Endothelial cell (in vitro differentiated cells): ENCODE measurements at places on chromosomes 16 and 17.

DNA sequence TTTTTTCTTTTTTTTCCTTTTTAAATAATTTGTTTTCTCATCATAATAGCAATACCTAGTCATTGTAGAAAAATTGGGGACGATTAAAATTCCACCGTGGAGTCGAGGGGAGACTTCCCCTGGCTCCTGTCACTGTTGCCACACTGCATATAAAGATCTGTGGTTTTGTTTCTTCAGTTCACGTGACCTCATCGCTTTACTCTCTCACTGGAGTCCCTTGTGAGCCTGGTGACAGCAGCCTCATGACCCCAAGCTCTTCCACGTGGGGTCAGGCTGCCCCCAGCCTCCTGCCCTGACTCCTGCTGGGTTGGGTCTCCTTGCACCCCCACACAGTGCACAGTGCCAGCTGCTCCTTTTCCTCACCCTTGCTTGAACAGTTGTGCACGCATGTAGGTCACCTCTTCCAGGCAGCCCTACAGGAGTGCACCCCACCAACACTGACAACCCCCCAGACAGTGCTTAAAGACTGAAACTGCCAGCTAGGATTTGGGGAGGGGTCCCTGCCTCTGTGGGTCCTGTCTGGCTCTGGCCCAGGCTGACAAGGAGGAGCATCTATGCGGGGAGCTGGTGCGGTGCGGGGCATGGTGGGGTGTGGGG is 7.3 kb upstream of the METRNL start:
- H3K27ac ChIP-seq = no peak overlapping the region
- no peak for DNase-seq
- peaks cover 8% of the 10 kb centered on the region for H3K4me1 ChIP-seq
- H3K4me3 ChIP-seq = no peak overlapping the region
- no peaks in the 10 kb centered on the region for H3K36me3 ChIP-seq
- H3K27me3 ChIP-seq = peaks cover 7% of the 10 kb centered on the region

- no peak overlapping the region for H3K27ac ChIP-seq
- no peak overlapping the region for H3K4me3 ChIP-seq
- H3K4me1 ChIP-seq = peaks cover 4% of the 10 kb centered on the region
- H3K36me3 ChIP-seq = no peaks in the 10 kb centered on the region
- no peaks in the 10 kb centered on the region for H3K27me3 ChIP-seq
Observed at GRCh38 chr17:71870546-71870862, 250.3 kb upstream of the SOX9 start.

- H3K4me3 ChIP-seq = no peak overlapping the region
- DNase-seq = no peak
- no peaks in the 10 kb centered on the region for H3K27me3 ChIP-seq
- no peak overlapping the region for H3K27ac ChIP-seq
- no peaks in the 10 kb centered on the region for H3K36me3 ChIP-seq
Observed at GRCh38 chr17:55543709-55544108, 32.5 kb upstream of the SMIM36 start.

GRCh38 chr16:56353054-56353921 is 72.1 kb downstream of the AMFR start:
- no peak for DNase-seq
- H3K27ac ChIP-seq = no peak overlapping the region
- H3K36me3 ChIP-seq = no peaks in the 10 kb centered on the region
- H3K4me3 ChIP-seq = no peak overlapping the region
- H3K4me1 ChIP-seq = peaks cover 24% of the 10 kb centered on the region

DNA sequence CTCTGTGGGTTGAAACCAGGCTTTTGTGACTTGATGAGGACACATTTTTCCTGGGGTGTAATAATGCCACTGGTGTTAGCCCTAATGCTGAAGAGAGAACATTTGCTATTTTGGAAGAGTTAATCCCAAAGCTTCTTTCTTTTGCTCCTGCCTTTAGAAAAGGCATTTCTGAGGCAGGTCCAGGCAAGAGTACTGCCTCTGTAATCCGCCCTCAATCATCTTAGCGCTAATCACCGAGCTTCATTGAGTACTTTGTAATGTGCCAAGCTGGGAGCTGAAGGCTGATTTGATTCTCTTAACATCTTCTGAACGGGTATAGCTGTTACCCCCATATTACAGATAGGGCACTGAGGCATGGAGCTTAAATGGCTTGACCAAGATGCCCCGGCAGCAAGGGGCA is 60.3 kb downstream of the AKAP1 start:
- H3K4me1 ChIP-seq = peaks cover 3% of the 10 kb centered on the region
- no peak overlapping the region for H3K27ac ChIP-seq
- peaks cover 5% of the 10 kb centered on the region for H3K36me3 ChIP-seq
- no peak for DNase-seq
- no peak overlapping the region for H3K4me3 ChIP-seq
- no peaks in the 10 kb centered on the region for H3K27me3 ChIP-seq

DNA sequence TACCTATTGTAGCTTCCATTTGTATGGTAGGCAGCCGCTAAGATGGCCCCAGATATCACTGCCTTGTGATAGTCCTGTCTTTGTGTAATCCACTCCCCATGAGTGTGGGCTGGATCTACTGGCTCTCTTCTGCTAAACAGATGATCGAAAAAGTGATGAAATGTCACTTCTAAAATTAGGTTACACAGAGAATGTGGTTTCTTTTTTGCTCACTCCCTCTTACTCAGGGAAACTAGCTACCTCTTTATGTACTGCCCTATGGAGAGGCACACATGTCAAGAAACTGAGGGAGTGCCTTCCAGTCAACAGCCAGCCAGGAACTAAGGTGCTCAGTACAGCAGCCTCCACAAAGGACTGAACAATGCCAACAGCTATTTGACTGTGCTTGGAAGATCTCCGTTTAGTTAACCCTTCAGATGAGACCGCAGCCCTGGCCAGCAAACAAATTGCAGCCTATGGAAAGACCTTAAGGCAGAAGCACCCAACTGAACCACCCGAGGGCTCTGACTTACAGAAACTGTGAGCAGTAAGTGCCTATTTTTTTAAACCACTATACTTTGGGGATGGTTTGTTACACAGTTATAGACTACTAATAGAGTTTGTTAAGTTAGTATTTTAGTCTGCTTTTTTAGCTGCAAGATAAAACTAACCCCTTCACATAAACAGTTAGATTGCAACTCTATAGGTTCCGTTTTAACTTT is 113.2 kb upstream of the MAF start:
- DNase-seq = no peak
- H3K4me1 ChIP-seq = no peaks in the 10 kb centered on the region
- no peak overlapping the region for H3K27ac ChIP-seq

DNA sequence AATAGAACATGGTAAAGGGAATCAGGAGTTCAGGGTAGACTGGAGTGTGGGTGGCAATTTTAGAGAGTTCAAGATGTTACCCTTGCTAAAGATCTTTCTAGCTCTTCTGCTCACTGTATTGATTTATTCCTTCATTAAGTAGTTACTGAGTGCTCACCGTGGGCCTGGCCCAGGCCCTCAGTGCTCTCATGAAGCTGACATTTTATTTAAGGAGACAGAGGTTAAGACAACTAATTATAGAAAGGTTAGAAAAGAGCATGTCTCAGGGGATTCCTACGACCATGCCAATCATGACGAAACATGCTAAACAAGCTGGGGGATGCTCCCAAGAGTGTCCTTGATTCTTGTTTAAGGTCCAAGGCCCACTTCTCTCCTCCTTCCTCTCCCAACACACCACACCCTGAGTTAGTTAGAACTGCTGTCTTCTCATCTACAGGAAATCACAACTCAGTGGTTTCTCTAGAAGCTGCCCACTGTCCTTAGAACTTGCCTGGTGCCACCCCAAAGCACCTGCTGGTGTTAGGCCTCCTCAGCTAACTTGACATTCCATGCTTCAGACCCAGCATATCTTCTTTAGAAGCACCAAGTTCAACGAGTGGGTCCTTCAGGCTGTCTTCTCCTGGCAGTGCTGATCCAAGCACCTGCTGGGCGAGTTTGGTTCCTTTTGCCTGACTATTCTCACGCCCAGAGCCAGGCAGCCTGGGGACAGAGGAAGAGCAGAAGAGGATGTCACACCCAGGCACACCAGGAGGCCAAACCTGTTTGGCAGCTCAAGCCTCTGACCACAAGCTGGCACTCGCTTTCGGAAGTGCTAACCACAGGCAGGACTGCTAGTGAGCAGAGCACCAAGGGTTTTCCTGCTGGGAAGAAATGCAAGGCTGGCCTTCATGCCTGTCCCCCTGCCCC is 79.0 kb downstream of the GAS7 start:
- no peak overlapping the region for H3K4me3 ChIP-seq
- DNase-seq = no peak
- no peaks in the 10 kb centered on the region for H3K36me3 ChIP-seq
- no peak overlapping the region for H3K27ac ChIP-seq

DNA sequence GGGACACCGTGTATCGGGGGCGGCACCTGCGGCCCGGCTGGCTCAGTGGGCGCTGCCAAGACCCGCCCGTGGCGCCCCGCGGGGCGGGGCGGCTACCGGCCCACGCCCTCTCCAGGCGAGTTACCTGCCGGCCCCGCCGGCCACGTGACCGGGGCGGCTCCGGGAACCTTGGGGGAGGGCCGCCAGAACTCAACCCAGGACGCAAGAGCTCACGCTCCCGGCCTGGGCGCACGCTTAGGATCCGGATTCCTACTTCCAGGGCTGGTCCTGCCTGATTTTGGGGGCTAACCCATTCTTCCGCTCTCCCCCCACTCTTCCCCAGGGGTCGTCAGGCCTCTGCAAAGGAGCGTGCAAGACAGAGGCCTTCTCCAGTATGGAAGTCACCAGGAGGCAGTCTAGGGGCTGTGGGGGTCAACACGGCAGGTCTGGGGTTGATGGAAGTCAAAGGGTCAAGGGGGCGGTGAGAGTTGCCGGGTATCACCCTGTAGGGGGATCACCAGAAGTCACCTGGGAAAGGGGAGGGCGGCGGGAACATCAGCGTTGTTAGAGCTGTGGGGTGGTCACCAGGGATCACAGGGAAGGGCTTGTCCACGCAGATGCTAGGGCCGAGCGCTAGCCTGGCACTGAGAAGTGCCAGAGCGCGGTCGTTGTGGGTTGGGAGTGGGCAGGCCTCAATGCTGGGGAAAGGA is 354 bp upstream of the ESRP2 start:
- H3K27me3 ChIP-seq = peaks cover 25% of the 10 kb centered on the region
- peak overlapping the region; percentile 82 for H3K4me3 ChIP-seq
- peak overlapping the region; percentile 48 for H3K27ac ChIP-seq
- peaks cover 20% of the 10 kb centered on the region for H3K4me1 ChIP-seq
- DNase-seq = peak; percentile 24

GRCh38 chr17:50841949-50842354 is 6.6 kb downstream of the WFIKKN2 start:
- H3K27ac ChIP-seq = no peak overlapping the region
- no peaks in the 10 kb centered on the region for H3K27me3 ChIP-seq
- peak overlapping the region; percentile 28 for H3K4me3 ChIP-seq

- H3K4me1 ChIP-seq = peaks cover 5% of the 10 kb centered on the region
- DNase-seq = no peak
- no peak overlapping the region for H3K27ac ChIP-seq
- peaks cover 12% of the 10 kb centered on the region for H3K27me3 ChIP-seq
- H3K4me3 ChIP-seq = peak overlapping the region; percentile 44
Observed at GRCh38 chr17:29570521-29570920, 2.0 kb downstream of the TP53I13 start.
